ENCODE measurements at places on chromosomes 1 and 21.

DNA sequence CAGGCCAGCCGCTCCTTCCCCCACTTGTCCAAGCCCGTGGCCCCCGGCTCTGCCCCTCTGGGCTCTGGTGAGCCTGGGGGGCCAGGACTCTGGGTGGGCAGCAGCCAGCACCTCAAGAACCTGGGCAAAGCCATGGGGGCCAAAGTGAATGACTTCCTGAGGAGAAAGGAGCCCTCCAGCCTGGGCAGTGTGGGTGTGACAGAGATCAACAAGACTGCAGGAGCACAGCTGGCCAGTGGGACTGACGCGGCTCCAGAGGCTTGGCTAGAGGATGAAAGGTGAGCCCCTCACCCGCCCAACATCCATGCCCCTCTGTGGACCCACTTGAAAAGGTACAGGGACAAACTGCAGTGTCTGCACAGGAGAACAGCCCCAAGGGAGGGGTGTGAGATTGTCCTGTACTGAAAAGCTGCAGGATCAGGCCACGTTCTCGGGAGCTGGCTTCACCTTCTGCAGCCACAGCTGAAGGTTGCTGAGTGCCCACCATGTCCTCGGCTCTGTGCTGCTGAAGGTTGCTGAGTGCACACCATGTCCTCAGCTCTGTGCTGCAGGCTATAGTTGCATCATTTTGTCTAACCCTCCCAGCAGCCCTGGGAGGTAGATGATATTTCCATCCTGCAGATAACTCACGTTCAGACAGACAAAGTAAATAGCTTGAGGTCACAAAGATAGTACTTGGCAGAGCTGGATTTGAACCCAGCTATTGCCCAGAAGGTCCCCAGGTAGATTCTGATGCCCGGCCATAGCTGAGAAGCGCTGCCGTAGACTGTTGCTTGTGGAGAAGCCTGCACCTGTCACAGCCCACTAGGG is 618 bp downstream of the C1orf226 start:
- no peak for DNase-seq

DNA sequence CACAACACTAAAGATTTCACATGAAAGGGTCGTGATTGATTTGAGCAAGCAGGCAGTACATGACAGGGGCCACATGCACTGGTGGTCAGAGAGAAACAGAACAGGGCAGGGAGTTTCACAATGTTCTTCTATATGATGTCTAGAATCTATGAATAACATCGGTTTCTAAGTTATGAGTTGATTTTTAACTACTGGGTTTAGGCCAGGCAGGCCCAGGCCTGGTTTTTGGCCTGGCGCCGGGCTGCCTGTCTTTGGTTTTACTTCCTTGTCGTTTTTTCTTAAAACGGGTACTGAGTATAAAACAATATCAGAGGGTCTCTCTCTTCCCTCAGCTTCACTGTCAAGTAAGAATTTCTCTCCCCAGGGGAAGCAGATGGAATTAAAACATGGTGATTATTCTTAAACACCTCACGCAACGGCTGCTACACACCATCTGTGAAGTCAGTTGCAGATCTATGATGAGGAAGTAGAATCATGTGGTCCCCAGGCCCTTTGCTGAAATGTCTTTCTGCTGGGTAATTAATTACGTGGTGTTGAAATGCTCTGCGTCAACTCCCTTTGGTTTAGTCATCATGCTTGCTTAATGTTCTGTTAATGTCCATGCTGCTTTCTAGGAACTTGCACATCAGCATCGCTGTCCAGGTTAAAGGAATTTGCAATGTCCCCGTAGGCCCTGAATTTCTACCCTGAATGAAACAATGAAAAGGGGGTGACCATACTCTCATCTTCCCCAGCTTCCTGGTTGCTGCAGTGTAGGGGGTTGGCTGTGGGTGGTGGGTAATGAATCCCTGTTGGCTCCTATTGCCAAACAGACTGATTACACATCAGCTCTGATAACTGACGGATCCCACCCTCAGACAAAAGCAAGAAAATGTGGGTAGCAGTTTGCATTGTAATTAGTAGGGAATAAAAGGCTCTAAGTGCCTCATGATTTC is 70.3 kb downstream of the SERINC2 start:
- DNase-seq: no peak

GRCh38 chr21:15221799-15222386 is 157.1 kb upstream of the NRIP1 start:
- no peak for DNase-seq

DNA sequence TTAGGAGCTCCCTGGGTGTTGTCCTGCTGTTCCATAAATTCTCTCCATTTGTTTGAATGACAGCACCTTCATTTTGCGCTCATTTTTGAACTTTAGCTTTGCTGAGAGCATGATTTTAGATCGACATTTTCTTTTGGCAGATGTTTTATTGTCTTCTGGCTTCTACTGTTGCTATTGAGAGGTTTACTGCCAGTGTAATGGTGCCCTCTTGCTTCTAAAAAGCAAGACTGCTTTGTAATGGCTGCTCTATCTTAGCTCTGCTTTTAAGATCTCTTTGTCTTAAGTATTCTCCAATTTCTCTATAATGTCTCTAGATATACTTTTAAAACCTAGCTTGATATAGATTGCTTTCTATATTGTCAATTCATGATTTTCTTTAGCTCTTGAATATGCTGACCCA is 27.8 kb downstream of the THEM4 start:
- no peak for DNase-seq

GRCh38 chr1:180947901-180948640 is 35.4 kb downstream of the KIAA1614 start:
- no peak for DNase-seq

DNA sequence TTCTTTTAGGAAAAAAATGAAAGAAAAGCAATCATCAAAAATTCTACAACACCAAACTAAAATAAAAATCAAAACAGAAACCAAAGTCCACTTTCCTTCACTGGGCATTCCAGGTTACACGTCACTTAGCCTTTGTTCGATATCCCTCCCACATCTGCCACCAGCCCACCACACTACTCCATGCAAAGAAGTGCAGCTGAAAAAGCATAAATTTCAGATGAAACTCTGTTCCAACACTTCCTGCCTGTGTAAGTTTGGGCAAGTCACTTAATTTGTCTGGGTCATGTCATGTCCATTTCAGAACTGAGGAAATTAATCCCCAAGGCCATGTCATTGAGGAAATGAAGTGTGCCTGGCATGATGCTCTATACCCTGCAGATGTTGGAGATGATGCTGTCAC is 354.3 kb upstream of the USP24 start:
- DNase-seq: no peak

GRCh38 chr1:203299169-203299568 is 6.2 kb upstream of the BTG2 start:
- DNase-seq: no peak

DNA sequence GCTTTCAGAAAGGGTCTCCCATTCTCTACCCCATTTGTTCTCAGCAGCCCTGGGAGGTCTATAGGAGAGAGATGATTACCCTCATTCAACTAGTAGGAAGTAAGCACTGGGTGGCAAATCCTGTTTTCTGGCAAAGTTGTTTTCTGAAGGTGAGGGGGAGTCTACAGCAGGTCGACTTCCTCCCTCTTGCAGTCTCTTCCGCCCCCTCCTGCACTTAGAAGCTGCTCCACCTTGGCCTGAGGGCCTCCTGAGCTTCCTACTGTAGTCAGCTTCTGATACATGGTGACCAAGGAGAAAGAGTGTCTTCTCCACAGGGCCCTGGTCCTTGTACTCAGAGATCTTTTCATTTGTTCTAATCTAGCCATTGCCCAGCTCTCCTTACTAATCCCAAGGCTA is 93.1 kb downstream of the RGL1 start:
- DNase-seq: no peak

DNA sequence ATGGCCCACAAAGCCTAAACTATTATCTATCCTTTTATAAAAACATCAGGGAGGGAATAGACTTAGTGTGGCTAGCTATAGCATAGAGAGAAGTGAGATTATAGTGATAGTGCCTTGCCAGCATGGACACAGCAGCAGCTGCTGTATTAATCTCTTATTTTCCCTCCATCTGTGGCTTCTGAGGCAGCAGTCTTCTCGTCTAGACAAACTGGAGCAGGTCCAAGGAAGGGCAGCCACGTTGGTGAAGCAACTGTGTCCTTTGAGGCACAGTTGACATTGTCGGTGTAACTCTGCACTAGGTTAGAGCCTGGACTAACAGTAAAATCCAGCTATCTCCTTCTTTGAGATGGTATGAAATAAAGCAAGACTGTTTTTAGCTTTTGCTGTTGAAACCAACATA is 131.3 kb downstream of the CACHD1 start:
- DNase-seq: no peak

- DNase-seq: no peak
Measured at GRCh38 chr1:5464366-5464765, 527.9 kb downstream of the NPHP4 start.

DNA sequence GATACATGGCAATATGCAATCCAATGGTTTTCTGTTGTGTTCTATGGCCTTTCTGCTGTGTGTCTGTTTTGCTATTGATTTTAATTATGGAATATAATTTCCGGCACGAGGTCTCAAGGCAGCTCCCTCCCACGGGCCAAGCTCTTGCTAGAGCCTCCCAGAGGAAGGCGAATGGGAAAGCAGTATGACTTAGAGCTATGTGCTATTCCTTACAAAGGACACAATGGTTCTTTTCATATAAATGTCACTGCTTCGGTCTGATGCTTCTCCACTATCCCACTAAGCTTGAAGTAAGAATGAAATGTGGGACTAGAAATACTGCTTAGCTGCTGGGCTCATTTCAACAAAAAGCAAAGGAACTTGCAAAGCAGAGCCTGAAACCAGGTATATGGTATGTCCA is 322.2 kb upstream of the BEND5 start:
- DNase-seq: no peak

GRCh38 chr1:211082824-211083223 is 51.1 kb downstream of the KCNH1 start:
- no peak for DNase-seq

DNA sequence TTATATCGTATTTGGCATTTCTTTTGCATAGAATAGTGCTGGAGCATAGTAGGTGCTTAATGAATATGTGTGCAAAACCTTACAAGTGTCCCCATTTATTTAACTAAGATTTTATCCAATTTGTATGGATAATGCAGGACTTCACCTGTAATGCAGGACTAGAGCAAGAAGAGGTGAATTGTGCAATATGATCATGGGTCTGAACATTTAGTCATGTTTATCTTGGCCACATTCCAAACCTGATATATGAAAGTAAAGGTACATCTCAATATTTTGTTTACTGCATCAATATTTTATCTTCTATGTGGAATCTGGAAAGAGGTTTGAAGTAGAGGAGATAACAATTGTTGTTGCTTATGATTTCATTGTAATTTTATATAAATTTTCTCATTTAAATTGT is 1626.7 kb upstream of the B3GALT2 start:
- no peak for DNase-seq

DNA sequence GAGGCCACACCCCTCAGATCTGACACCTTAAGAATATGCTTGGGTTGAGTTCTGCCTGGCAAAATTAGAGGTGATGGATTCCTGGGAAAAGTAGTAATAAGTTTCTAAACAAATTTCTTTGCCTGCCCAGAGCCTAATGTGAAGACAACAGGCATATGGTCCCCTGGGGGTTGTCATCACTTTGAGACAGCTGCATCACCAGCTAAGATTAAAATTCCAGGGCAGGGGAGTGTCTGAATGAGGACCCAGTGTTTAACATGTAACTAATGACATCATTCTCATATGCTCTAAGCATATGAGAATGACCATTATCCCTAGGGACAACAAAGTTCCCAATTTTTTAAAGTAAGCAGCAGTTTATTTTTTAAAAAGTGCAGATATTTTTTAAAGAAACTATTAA is 432.2 kb downstream of the PCP4 start:
- no peak for DNase-seq

DNA sequence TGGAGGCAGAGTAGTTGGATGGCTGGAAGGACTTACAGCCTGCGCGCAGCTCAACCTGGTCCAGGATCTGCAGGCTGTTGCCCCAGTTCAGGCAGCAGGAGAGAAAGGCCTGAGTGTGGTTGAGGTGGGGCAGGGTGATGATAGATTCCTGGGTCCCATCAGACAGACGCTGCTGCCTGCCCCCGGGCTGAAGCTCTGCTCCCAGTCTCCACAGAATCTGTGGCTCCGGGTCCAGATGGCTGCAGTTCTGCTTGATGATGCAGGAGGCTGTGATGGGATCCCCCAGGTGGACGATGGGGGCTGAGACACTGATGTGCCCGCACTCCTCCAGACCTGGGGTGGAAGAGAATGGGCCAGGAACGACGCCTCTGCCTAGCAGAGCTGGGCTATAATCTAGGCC is 7.4 kb downstream of the CSF3R start:
- DNase-seq: no peak

DNA sequence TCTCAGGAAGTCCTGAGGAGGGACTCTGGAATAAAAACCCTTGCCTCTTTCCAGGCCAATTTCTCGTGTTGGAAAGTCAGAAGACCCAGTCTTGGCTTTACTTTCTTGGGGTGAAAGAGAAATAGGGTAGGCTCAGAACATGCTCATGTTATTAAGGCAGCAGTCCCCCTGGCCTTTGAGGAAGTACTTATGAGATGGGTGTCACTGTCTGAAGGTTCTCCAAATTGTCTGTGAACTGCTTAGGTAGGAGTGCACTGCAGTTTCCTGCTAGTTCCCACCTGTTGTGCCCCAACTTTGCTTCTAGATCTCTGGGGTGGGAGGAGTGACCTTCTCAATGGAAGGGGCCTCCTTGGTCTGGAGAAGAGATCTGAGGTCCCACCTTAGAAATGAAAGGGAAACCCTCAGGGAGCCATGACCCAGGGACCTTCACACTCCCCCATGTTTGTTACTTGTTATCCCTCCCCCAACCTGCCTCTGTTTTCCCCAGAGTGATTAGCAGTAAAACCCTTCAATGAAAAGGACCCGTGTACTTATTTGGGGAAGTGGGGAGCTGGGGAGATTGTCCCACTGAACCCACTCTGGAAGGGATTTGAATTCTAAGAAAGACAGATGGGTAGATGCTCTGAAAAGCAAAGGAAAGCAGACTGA is 5.7 kb downstream of the ZNF691 start:
- DNase-seq: no peak

GRCh38 chr1:78601068-78601467 is 19.2 kb upstream of the IFI44L start:
- DNase-seq: no peak

DNA sequence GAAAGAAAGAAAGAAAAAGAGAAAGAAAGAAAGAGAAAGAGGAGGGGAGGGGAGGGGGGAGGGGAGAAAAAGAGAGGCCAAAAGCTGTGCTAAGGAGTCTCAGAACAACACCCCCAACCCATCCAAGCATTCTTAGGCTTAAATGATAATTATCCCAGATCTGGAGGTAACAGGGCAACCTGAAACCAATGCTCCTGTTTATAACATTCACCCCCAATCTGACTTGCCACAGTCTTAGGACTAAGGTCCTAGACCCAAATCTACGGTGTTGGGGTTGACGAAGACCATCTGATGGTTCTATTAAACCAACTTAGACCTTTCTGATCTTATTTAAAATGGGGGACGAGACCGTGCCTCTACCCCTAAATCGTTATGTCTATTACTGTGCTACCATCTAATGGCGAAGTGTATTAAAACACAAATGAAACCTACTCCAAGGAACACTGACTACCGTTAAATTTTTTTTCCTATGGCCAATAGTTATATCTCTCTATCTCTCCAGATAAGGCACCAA is 119.3 kb upstream of the CDC42BPA start:
- peak; percentile 53 for DNase-seq

Data from cerebellum (tissue), 4 donors.